MCF 10A (cell line): ENCODE measurements at places on chromosomes 2 and 18. TPM values are rescaled to one million over a fixed set of nuclear protein-coding genes. Genes with fewer than 3 reads are reported as not detected.

- no peaks in the 10 kb centered on the region for H3K4me1 ChIP-seq
- no peaks in the 10 kb centered on the region for H3K27me3 ChIP-seq
- peaks cover 7% of the 10 kb centered on the region for H3K36me3 ChIP-seq
- H3K4me3 ChIP-seq = no peak overlapping the region
- DNase-seq = no peak
- H3K27ac ChIP-seq = no peak overlapping the region
Measured at GRCh38 chr18:8290913-8291312, 318.3 kb upstream of the RAB12 start.

- H3K27ac ChIP-seq = no peak overlapping the region
- no peaks in the 10 kb centered on the region for H3K36me3 ChIP-seq
- H3K4me3 ChIP-seq = no peak overlapping the region
- no peak for DNase-seq
Measured at GRCh38 chr2:10258726-10259125, 44.0 kb upstream of the HPCAL1 start.

- H3K27me3 ChIP-seq = no peaks in the 10 kb centered on the region
- H3K4me3 ChIP-seq = no peak overlapping the region
- no peaks in the 10 kb centered on the region for H3K36me3 ChIP-seq
- H3K27ac ChIP-seq = no peak overlapping the region
- peak; percentile 55 for DNase-seq
Measured at GRCh38 chr18:42446195-42446594, 491.2 kb downstream of the PIK3C3 start.

CNGA3 gene
- not detected in 2 replicates for total RNA-seq

PIGN gene
- 29.4 and 29.5 TPM in 2 replicates for total RNA-seq

DNA sequence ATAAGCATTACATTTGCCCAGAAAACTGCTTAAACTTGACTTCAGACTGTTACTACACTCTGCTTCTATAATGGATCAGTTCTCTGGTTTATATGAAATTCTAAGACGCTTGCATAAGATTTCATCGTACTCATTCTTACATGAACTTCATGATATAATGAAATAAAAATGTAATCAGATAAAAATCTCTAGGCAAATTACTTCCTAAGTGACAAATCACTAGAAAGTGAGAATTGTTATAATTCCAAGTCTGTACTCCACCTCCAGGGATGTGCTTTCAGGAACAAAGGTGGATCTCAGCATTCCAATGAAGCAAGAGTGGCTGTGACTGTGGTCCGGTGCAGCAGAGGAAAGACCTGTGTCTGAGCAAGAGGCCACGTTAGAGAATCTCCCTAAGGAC is 226.2 kb downstream of the PIEZO2 start:
- peaks cover 44% of the 10 kb centered on the region for H3K4me1 ChIP-seq
- no peaks in the 10 kb centered on the region for H3K27me3 ChIP-seq
- no peak overlapping the region for H3K27ac ChIP-seq

DNA sequence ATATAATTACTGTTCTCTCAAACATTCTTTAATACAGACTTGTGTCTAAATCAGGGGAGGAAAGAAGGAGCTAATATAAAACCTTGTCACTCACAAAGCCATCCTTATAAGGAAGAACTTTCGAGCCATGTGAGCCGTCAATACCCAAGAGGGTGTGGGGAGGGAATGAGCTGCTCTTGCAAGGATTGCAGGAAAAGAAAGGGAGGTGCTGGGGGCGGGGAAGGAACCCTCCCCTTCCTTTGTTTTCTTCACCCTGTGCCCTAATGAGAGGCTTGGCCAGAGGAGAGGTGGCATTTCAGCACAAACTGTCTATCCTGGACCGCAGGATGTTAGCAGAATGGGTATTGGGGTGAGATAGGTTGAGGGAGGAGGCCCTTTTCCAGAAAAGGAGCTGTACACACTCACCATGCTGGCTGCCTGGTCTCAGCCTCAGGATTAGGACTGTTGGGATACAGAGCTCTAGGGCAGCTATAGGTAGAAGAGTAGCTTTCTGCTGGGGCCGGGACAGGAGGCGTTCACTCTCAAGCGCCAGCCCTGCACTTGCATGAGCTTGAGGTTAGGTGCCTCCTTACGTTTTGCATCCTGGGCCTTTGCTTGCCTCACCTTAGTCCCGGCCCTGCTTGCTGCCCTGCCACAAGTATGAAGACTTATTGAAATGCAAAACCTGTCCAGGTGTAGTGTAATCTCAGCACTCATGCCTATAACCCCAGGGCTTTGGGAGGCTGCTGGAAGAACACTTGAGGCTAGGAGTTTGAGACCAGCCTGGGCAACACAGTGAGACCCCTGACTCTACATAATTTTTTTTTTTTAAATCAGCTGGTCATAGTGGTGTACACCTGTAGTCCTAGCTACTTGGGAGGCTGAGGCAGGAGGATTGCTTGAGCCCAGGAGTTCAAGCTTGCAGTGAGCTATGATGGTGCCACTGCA is 190.5 kb downstream of the LOXHD1 start:
- H3K36me3 ChIP-seq = peaks cover 10% of the 10 kb centered on the region
- DNase-seq = no peak
- H3K4me1 ChIP-seq = peaks cover 6% of the 10 kb centered on the region
- H3K27ac ChIP-seq = no peak overlapping the region

B3GNT7 gene
- total RNA-seq = not detected in 2 replicates

DNA sequence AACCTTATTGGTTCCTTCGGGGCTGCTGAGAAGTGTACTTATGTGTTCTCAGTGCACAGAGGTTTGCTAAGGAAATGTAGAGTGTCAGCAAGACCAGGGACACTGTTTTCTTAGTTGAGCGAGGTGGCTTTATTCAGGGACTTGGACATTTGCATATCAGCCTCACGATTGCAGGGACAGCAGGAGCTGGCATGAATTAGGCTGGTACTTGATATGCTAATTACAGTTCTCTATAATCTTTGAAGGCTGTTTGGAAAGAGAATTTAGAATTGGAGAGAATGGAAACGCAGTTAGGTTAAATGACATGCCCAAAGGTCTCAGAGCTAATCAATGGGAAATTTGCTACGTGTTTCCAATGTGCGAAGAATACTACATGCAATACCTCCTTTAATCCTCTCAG is 18.7 kb upstream of the MTCL1 start:
- H3K4me1 ChIP-seq = peaks cover 9% of the 10 kb centered on the region
- H3K27me3 ChIP-seq = no peaks in the 10 kb centered on the region
- peaks cover 6% of the 10 kb centered on the region for H3K36me3 ChIP-seq
- H3K4me3 ChIP-seq = no peak overlapping the region
- no peak overlapping the region for H3K27ac ChIP-seq

DNA sequence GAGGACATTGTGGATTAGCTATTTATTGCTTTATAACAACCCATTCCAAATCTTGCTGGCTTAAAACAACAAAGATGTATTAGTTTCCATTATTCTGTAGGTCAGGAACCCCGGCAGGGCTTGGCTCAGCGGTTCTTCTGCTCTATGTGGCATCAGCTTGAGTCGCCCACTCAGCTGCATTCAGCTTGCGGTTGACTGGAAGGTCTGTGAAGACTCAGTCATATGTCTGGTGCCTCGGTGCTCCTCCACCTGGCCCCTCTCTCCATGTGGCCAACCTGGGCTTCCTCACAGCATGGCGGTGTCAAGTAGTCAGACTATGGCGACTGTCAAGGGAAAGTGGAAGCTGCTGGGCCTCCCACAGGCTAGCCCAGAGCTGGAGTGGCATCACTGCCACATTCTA is 48.6 kb downstream of the EMILIN2 start:
- peaks cover 29% of the 10 kb centered on the region for H3K27me3 ChIP-seq

GRCh38 chr2:116489944-116490343 is 1324.5 kb upstream of the DDX18 start:
- H3K4me1 ChIP-seq = no peaks in the 10 kb centered on the region
- DNase-seq = no peak
- no peaks in the 10 kb centered on the region for H3K36me3 ChIP-seq
- H3K27me3 ChIP-seq = no peaks in the 10 kb centered on the region

- H3K4me3 ChIP-seq = no peak overlapping the region
- peak overlapping the region; percentile 94 for H3K27ac ChIP-seq
- peak; percentile 76 for DNase-seq
Measured at GRCh38 chr2:215579809-215580208, 143.9 kb upstream of the FN1 start.
